ENCODE measurements at places on chromosomes 7 and 10.

- peak; percentile 84 for DNase-seq
Observed at GRCh38 chr7:45920502-45921380, at the start of gene IGFBP3. Gene IGFBP3, minus strand, starts transcription at chr7:45921272. Its CDS starts 132 bp downstream, at chr7:45921140.

DNA sequence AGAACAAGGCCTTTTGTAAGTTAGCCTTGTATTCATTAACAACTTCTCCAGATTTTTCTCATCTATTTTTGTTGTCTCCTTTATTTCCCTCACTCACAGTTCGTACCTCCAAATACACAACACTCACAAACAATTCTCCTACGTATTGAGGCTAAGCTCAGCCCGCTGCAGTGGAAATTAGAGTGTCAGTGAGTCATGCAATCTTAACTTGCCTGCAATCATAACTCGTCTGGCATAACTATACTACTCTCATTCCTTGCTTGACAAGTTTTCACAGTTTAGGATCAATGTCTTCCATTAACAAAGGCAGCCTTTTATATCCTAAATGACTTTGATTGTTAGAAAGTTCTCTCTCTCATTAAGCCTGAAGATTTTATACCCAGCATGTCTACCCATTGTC, 23.8 kb downstream of the TMEM196 start:
- peak; percentile 45 for DNase-seq

- DNase-seq: peak; percentile 74
Observed at GRCh38 chr10:30591249-30591670, 38.3 kb downstream of the LYZL2 start.

GRCh38 chr10:583433-583832, 106.0 kb downstream of the DIP2C start:
- no peak for DNase-seq
